ENCODE measurements at places on chromosomes 7 and 10.

DNA sequence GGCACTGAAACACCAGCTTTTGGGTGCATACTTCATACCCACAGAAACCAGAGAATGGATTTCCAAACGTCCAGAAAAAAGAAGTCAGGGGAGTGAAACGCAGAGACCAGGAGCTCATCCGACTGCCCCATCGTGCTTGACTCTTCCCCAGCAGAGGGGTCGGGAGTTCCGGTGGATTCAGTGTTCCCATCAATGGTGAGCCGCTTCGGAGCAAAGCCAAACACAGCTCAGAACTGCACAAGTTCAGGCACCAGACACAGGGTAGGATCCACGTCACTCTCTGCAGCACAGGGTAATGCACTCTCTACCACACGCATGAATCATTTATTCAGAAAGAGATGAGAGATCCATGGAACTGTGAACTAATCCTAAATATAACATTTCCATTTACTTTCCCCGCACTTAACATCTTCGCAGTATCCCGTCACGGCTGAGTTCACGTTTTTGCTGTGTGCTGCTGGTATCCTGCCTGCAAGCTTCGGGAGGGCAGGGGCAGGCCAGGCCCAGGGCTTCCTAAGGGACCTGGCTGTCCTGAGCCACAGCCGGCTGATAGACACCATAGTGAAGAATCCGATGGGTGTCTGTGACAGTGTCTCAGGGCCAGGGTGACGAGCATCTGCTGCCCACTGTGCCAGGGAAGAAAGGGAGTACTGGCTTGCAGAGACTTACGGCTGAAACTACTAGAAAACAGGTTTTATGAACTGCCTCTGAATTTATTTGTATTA, 545.3 kb downstream of the PTPRN2 start:
- DNase-seq: no peak

DNA sequence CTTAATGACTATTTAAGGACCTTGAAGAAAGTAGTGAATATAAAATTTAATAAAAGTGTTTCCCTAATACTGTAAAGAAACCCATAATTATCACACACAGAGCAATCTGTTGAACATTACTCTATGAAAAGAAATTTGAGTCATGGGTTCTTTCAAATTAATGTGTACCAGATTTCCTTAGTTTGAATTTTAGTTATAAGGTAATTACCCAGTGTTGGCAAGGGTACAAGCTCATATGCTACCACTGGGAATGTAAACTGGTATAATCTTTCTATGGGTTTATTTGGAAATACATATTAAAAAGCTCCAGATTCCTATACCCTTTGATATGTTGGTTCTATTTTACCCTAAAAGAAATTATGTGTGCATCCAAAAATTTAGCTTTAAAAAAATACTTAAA, 22.9 kb downstream of the PANK1 start:
- DNase-seq: no peak

DNA sequence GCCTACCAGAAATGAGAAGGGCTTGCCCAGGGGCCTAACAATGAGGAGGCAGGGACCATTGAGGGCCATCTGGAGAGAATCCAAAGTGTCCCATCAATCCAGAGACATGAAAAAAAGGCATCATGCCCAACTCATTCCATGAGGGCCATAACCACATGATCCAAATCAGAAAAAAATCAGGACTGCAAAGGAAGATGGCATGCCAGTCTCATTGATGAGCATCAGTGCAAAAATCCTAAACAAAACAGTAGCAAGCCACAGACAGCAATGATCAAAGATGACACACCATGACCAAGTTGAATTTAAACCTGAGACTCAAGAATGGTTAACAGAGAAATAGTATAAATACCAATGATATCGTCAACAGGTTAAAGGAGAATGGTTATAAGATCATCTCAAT, 7.0 kb upstream of the CYP3A4 start:
- no peak for DNase-seq

- no peak for DNase-seq
These were observed 14.6 kb upstream of the CYP3A5 start for GRCh38 chr7:99694201-99694911.

DNA sequence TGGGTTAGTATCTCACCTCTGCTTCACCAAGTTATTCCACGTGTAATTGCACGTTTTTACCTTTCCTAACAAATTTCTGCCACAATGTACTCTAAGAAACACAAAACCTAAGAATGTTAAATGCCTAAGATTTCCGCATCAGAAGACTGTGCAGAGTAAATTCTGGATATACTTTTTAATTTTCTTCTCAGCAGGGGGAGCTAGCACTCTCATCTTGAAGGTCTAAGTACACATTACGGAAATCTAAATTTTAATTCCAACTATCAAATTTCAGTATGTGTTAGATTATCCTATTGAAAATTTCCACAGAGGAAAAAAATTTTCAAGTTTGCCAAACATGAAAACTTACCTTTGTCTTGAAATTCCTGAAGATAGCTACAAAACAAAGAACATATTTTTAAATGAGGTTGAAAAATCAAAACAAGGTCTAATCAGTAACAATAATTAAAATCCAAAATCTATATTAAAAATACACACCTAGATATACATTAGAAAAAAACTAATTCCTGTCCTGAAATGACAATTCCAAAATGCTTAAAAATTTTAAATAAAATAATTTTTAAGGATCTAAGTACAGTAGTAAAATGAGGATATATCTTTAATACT, 10.5 kb downstream of the SKAP2 start:
- no peak for DNase-seq

DNA sequence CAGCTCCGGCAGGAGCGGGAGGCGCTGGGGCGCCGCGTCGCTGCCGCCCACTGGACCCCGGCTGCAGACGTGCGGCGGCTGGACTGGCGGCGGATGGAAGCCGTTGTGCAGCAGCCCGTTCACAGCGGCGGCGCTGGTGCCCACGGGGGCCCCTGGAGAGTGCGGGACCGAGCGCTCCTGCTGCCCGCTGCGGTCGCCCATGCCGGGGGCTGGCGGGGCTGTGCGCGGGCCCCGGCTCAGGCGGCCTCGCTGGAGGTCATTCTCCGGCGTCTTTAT, 413 bp downstream of the PANK1 start:
- DNase-seq: no peak

DNA sequence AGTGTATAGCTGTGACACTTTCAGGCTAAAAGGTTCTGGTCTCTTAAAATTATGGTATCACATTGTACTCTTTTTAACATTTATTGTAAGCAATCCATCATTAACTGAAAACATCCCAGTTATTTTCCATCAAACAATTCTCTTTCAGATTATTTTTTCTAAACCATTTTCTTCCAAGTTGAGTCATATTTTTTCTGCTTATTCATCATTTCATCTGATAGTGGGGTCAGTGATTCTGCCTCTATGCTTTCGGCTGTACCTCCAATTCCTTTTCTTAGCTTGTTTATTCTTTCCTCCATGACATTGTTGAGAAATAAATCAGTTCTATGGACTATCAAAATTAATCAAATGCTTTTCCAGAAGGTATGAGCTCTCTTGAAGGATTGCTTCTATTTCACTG, 609 bp upstream of the PNLIP start:
- no peak for DNase-seq

- DNase-seq: no peak
These were observed 321.5 kb upstream of the GHITM start for GRCh38 chr10:83817797-83818196.

DNA sequence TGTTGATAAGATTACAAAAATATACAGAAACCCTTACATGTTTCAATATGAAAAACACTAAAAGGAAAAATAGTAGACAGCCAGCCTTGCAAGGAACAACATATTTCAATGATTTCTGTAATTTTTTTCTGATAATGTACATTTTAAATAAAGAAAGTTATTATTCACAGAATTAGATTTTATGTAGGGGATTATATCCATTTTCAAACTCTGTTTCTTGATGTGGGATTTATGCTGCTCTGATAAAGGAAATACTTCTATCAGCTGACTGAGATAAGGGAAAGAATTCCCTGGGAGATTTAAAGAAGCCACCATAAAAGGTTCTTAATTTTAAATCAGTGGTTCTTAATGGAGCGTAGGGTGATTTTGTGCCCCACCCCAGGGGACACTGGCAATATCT, 180.4 kb downstream of the ADAM12 start:
- no peak for DNase-seq

- no peak for DNase-seq
These were observed 6.0 kb downstream of the GSTK1 start for GRCh38 chr7:143269251-143269650.

GRCh38 chr7:158280448-158281144, 307.0 kb downstream of the PTPRN2 start:
- DNase-seq: no peak

- no peak for DNase-seq
These were observed 70.0 kb upstream of the FAM13C start for GRCh38 chr10:59432207-59432900.

DNA sequence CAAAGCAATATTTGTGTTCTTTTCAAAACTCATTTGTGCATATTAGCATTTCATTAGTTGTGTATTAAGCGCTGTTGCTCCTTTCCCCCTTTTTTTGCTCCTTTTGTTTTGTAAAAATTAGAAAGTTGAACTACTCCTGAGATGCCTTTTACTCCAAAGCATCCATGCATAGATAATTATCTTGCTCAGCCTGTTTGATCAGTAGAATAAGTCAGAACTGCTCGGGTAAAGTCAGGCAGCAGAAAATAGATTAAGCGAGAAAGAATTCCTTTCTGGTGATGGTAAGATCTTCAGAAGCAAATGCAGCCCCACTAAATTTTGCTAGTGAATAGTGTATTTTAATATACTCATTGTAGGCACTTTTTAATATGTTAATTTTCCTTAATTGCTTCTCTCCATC, 227.1 kb downstream of the TEX36 start:
- DNase-seq: no peak

- peak; percentile 82 for DNase-seq
These were observed 31.2 kb downstream of the ZNF467 start for GRCh38 chr7:149742075-149742701.

GRCh38 chr7:134755422-134756022, 23.9 kb upstream of the CALD1 start:
- DNase-seq: peak; percentile 67

GRCh38 chr10:78337016-78337415, 303.4 kb downstream of the RPS24 start:
- peak; percentile 12 for DNase-seq

GRCh38 chr10:133276435-133277201, at the start of gene ADAM8:
ADAM8 (minus strand) TSS chr10:133276868; CDS start chr10:133276817, 51 bp downstream.
- DNase-seq: peak; percentile 87

DNA sequence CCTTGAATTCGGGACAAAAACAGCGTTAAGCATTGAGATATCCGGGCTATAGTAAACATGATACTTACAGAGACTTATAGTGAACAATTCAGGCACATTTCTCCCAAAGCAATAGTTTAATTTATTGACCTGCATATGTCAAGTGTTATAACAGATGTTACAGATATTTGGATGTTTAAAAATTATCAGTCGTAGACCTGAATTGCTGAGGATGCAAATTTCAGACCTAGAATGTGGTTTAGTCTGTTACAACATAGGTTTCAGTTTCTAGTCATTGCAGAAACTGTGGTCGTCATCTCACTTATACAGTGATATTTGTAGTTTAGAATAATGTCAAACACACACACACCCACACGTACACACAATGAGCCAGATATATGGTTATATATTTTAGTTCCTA, 85.2 kb downstream of the VTI1A start:
- no peak for DNase-seq

- no peak for DNase-seq
These were observed 19.5 kb downstream of the NPSR1 start for GRCh38 chr7:34677491-34677890.

DNA sequence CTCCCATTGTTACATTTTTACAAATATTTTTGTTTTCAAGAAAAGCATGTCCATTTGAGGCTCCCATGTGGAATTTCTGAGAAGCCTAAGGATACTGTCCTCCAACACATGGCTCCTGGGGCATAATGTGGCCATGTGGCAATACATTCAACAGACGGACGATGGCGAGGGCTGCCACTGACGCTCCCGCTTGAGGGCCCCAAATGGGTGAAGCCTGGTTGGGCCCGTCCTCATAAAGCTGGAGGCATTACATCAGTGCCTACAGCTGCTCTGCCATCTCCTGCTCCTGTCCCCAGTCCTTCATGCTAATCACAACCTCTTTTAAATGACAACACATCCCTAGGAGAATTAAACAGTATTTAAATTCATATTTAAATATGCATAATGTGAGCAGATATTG, 246.8 kb downstream of the TNS3 start:
- no peak for DNase-seq

- DNase-seq: no peak
These were observed 317.8 kb downstream of the SH2D4B start for GRCh38 chr10:80855348-80855971.

- no peak for DNase-seq
These were observed 24.4 kb upstream of the VSIR start for GRCh38 chr10:71797533-71798307.

- no peak for DNase-seq
These were observed 92.9 kb upstream of the STK17A start for GRCh38 chr7:43490016-43490415.

- no peak for DNase-seq
These were observed 80.8 kb upstream of the KLF14 start for GRCh38 chr7:130814778-130815335.

GRCh38 chr10:119412244-119413092, 130.1 kb downstream of the RGS10 start:
- no peak for DNase-seq

DNA sequence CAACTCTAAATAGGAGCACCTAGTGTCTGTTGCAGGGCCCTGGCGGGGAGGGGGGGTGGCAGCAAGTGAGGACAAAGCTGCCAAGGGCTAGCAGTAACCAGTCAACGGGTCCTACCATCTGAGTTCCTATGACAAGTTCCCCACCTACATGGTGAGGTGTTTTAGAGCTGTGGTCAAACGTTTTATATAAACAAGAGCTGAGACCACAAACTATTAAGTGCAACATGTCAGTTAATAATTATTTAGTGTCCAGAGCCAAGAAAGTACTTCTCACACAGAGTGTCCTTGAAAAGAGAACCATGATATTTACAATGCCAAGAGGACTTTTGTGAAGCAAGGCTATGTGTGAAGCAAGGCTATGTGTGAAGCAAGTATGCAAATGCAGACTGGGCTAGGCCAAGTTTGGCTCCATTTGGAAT, 434.7 kb downstream of the TNS3 start:
- no peak for DNase-seq

DNA sequence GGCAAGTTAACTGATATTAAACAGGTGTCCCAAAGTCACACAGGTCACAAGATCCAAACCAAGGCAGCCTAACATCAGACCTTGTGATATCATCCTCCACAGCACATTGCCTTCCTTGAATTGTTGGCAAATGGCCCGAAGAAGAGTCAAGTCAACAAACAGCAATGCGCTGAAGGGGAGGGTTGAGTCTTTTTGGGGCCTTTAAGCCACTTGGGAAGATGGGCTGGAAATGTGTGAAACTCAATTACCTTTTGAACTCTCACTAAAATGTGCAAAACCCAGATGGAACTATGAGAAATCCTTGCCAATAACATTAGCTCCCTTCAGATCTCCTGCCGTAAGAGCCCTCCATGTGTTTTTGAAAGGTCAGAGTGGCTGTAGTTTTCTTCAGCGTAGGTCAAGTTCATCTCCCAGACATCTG, 47.9 kb upstream of the STK17A start:
- DNase-seq: no peak

- DNase-seq: no peak
These were observed 33.4 kb upstream of the VWDE start for GRCh38 chr7:12436896-12437535.

GRCh38 chr10:11480687-11481086, 130.8 kb downstream of the USP6NL start:
- no peak for DNase-seq

Data from stimulated activated CD8-positive, alpha-beta memory T cell treated with anti-CD3 and anti-CD28 coated beads, Interleukin-4, amount 100 ng/mL, for 48 hours (primary cell).